Fibroblast of skin of right biceps (primary cell): ENCODE measurements at places on chromosomes 5 and 9.
A peak's percentile ranks its signal among the peaks of the same experiment; 100 is the strongest.

DNA sequence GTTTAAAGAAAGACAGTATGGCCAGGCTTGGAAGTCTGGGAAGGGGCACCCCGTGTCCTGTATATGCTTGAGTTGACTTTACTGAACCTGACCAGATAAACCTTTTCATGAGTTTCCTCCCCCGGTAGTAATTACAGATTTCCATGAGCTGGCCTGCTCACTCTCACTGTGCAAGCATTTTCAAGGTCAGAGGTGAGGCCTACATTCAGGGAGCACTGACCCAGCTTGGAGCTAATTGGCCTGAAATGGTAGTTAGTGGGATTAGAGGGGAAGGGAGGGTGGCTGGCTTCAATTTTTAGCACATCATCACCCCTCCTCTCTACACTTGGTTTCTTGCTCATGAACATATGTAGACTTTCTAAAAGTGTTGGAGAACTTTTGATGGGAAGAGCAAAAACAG is 99.2 kb downstream of the PSAT1 start:
- DNase-seq, result no peak

DNA sequence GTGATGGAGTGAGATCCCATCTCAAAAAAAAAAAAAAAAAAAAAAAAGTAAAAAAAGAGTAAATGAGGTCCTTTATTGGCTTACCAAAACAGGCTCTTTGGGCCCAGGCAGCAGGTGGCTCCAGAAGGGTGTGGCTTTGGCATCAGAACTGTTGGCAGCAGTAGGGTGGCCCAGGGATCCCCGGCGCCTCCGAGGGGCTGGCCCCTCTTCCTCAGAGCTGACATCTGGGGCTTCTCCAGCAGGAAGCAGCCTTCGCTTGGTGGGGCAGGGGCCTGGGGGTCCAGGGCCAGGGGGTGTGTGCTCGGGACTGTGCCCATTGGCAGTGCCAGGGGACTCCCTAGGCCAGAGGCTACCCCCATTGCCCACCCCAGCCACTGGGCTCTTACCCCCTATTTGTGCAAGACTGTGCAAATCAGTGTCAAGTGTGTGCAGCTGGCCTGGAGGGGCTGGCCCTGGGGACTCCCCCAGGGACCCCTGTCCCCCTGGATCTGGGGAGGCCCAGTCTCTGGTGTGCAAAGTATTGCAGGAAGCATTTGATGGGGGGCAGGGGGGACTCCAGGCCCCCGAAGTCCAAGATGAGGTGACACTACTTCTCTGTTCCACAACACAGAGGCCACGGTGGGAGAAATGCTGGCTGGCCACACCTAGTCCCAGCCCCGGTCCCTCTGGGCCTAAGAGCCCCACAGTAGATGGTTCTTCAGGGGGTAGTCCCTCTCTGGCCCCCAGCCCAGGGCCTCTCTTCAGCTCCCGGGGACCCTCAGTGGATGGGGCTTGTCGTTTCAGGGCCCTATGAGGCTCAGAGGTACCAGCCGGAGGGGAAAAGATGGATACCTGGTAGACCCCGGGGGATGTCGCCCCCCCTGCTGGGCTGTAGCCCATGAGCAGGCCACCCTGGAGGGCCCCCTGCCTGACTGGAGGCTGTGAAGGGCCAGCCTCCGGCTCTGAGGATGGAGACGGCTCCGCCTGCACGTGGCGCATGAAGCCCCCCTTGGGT is 4.7 kb upstream of the STOML2 start:
- DNase-seq, result no peak

DNA sequence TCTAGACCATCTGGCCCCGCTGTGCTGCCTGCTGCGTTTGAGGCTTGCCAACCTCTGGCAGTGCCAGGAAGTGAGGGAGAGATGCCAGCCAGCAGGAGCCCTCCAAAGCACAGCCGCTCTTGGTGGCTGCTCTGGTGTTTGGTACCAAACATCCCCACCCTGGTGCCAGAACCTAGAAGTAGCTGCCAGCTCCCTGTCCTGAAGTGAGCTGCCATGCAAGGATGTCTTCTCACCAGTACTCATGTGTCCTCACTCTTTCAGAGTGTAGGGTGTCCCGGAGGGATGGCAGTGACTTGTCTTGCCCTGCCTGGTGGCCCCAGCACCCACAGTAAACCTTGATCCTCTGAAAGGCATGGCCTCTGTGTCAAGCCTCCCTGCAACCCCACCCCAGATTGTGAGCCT is 43.4 kb downstream of the AMBP start:
- no peak for DNase-seq

GRCh38 chr9:13990331-13990730 is 323.6 kb downstream of the NFIB start:
- DNase-seq, result no peak

- peak; percentile 63 for DNase-seq
These were observed 24.8 kb downstream of the PCSK1 start for GRCh38 chr5:96408210-96408777.

DNA sequence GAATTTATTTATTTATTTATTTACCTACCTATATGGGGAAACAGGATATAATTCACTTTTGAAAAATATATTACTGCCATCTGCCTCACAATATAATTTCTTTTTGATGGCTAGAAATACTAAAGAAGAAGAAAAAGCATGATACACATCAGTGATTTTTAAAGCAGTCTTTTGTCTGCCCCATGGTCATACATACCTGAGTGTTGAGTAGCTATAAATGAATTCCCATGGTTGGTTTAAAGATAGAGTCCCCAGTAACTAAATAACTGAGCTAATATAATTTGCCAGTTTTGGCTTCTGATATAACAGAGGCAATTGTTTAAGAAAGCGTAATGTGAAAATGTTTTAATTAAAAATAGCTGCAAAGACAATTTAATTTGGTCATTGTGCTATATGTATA is 447.8 kb downstream of the PDE4D start:
- DNase-seq, result no peak

DNA sequence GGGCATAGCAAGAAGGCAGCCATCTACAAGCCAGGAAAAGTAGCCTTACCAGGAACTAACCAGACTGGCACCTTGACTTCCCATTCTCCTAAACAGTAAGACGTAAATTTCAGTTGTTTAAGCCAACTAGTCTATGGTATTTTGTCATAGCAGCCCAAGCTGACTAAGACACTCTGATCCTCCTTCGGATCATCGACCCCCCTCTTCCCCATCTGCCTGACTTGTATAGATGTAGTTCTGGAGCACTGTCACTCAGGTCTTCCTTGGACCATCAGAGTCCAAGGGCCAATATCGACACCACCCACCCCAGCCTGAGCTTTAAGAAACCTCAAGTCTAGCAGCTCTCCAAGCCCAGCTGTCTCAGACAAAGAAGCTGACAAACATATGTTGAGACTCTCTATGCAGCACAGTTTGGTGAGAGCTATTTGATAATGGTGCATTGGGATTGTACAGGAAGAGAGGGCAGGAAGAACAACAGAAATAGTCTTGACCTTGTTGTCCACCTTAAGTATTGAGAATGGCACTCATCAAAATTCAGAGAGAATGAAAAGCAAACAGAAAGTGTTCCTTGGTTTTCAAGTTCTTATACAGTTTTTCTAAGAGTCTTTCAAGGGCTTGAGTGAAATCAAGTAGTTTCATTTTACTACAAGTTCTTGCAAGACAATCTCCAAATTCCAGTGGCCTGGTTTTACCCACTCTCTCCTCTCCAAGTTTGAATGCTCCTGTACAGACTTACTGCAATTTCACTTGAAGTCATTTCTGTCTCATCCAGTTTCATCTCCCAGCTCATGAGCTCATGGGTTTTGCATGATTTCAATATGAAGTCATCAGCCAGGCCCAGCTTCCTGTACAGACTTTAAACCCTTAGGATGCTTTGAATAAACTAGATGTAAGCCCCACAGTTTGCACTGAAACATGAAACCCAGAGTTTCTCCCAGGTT is 122.3 kb upstream of the RAI14 start:
- peak; percentile 94 for DNase-seq

- DNase-seq, result no peak
These were observed 30.9 kb downstream of the APTX start for GRCh38 chr9:32970554-32970953.

GRCh38 chr5:142797420-142797819 is 27.2 kb downstream of the ARHGAP26 start:
- no peak for DNase-seq

DNA sequence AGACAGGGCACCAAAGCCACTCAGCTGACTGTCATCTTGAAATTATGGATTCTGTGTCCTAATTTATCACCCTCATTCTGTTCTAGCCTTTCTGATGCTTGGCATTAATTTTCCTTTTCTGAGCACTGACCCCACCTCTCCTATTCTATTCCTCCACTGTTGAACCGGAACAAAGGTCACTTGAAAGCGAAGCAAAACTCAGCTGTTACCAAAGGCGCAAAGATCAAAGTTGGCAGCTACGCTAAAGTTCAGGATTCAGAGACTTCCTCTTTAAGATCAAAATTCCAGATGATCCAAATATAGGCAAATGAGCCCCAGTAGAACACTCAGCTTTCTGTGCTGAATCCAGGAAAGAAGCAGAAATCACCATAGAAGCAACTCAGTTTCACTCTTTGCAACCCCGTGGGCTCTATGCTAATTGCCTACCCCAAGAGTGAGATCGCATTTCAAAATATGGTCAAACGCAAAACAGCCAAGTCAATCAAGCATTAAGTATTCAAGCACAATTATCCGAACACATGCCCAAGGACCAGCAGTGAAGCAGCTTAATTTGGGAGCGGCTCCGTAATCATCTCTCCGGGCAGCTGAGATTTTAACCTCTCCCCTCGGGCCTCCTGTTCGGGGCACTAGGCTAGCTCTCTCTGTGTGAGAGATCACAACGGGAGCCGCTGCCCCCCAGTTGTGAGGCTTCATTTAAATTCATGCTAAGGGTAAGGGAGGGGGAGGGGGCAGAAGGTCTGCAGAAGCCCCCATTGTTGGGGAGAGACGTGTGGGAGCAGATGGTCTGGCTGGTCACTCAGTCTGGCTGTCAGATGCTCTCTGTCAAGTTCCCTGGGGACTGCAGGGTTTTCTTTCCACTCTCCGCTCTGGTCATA is 288.6 kb downstream of the ELAVL2 start:
- DNase-seq, result no peak

DNA sequence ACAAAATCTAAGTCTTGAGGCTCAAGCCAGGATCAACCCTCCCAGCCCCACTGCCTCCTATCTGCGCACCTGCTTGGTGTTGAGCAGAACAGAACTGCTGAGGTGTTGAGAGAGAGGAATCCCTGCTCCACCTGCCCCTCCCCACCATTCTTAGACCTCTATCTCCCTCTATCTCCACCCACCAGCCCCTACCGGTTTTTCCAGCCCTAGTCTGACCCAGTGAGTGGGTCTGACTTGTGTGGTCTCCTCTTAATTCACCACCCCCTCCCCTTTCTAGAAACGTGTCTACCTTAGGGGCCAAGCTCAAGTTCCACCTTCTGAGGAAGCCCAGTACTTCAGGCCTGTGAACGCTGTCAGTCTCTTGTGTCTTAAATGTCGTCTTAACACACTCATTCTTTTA is 93.7 kb downstream of the ARHGAP26 start:
- no peak for DNase-seq

DNA sequence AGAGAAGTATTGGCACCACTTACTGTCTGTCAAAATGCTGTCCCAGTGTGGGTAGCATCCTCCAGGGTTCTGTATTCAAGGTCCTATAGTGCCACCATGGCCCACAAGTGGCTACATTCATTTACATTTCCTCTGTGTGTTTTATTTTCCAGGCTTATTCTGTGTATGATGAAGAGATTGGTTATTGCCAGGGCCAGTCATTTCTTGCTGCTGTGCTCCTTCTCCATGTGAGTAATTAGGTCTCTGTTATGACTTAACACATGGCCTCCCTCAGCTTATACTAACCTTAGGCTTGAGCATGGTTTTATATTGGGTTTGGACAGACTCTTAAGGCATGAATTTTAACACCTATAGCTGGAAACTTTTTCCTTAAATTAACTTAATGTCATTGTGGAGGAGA is 36.7 kb downstream of the GPR21 start:
- DNase-seq, result no peak

- no peak for DNase-seq
These were observed 30.8 kb upstream of the CNOT6 start for GRCh38 chr5:180463216-180463900.
